NCI-H1417 treated with DMSO at 0.1 percent for 48 hours (cell line): ENCODE measurements at places on chromosomes 1 and 21.
A peak's percentile ranks its signal among the peaks of the same experiment; 100 is the strongest.

- DNase-seq = no peak
Observed at GRCh38 chr1:208141610-208142192, 102.5 kb downstream of the PLXNA2 start.

DNA sequence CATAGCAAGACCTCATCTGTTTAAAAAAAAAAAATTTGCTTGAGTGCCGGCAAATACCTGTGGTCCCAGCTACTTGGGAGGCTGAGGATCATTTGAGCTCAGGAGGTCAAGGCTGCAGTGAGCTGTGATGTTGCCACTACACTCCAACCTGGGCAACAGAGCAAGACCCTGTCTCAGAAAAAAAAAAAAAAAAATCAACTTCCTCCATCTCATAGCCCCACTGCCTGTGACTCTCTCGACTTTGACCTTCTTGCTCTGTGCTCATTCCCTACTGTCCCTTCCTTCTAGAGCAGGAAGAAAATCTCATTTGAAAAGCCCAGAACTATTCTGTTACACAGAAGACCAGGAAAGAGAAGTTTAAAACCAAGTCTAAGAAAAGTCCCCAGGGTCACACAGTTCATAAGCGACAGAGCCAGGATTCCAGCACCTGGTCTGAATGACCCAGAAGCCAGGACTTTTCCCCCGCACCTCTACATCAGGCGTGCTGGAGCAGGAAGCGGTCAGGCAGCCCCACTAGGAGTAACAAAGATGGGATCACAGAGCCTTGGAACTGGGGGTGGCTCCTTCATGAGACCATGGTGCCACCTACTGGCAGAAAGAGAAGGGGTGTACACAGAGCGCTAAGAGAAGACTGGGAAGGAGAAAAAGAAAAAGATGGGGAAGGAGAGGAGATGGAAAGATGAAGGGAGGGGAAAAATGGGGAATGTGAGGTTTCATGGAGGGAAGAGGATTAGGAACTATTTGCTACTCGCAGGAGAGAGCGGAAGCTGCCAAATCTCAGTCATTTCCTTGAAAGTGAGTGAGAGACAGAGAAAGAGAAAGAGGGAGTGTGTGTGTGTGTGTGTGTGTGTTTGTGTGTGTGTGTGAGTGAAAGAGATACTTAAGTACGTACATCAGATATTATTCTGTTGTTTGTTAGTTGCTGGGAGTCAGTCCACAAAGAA lies 3.1 kb upstream of the P3R3URF start:
- DNase-seq = peak; percentile 73

GRCh38 chr1:183110326-183110880 lies 75.7 kb upstream of the LAMC2 start:
- no peak for DNase-seq

DNA sequence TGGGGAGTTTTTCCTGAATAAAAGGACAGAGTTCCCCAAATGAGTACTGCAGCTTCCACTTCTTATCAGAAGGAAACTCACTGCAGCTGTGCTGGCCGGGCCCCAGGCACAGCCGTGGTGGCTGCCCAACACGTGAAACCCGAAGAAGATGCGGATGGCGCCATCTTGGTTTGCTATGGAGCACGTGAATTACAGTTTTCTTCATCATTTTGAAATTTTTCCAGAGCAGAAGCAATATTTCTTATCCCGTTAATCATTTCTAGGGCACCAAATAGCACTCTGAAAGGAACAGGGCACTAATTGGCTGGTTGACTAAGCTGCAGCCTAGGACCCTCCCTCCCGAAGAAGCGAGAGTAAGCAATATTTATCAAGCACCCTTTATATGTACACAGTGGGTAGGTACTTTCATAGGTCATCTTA lies 63.2 kb upstream of the EPS8L3 start:
- DNase-seq = no peak

- no peak for DNase-seq
Observed at GRCh38 chr1:208131621-208132286, 112.4 kb downstream of the PLXNA2 start.

- DNase-seq = no peak
Observed at GRCh38 chr1:87155648-87156047, 173.0 kb upstream of the LMO4 start.

DNA sequence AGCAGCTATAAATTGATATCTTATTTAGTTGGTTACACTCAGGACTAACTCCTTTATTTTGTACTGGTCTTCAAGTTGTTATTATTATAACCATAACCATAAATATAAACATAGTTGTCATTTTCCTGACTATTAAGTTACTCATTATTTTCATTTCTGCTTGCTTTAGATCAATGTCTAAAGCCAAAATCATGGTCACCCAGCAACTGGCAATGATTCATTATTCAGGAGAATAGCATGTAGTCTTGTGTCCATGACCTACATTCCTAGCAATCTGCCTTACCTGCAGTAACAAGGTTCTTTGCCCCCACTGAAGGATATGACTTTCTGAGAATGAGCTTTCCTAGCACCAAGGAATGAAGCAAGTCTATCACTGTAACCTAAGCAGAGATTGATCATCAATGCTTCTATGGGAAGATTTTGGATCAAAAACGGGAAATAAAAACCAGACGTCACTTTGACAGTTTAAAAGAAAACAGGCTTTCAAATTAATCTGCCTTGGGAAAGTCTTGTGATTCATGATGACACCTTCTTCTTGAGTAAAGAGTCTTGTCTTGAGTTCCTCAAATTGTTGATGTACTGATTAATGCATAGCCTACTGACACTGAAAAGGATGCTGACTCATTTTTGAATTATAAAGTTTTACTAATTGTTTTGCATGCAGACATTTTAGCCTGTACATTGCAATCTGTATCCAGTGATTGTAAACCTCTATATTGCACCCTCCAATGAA lies 203.3 kb upstream of the IVNS1ABP start:
- DNase-seq = no peak

- no peak for DNase-seq
Observed at GRCh38 chr1:235558621-235559169, 54.4 kb upstream of the B3GALNT2 start.

GRCh38 chr1:50703240-50703639 lies 256.8 kb downstream of the FAF1 start:
- DNase-seq = no peak

DNA sequence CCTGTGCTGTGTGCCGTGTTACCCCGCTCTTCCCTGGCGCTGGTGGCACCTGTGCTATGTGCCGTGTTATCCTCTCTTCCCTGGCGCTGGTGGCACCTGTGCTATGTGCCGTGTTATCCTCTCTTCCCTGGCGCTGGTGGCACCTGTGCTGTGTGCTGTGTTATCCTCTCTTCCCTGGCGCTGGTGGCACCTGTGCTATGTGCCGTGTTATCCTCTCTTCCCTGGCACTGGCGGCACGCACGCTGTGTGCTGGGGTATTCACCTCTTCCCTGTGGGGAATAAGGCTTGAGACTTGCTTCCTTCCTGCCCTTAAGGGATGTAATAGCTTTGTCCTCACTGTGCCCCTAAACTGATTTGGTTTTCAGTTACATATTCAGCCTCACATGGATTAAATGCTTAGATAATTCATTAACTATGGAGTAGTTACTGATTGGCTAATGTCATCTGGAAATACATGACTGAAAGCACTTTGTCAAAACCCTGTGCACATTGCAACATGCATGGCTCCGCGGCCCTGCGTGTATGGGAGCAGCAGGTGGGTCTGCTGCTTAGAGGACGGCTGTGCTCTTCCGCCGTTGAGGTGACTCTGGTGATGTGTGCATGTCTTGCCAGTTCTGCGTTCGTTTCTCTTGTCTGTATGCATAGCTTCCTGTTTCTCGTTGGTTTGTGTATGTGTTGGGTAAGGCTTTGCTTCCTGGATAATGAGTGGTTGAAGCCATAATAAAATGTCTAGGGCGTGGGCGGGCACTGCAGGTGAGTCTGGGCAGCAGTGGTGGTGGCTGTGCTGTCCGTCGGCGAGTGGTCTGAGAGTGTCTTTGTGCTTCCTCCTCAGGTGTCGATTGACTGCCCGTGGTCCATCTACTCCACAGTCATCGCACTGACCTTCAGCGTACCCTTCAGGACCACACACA lies 17.9 kb upstream of the PWP2 start:
- no peak for DNase-seq

DNA sequence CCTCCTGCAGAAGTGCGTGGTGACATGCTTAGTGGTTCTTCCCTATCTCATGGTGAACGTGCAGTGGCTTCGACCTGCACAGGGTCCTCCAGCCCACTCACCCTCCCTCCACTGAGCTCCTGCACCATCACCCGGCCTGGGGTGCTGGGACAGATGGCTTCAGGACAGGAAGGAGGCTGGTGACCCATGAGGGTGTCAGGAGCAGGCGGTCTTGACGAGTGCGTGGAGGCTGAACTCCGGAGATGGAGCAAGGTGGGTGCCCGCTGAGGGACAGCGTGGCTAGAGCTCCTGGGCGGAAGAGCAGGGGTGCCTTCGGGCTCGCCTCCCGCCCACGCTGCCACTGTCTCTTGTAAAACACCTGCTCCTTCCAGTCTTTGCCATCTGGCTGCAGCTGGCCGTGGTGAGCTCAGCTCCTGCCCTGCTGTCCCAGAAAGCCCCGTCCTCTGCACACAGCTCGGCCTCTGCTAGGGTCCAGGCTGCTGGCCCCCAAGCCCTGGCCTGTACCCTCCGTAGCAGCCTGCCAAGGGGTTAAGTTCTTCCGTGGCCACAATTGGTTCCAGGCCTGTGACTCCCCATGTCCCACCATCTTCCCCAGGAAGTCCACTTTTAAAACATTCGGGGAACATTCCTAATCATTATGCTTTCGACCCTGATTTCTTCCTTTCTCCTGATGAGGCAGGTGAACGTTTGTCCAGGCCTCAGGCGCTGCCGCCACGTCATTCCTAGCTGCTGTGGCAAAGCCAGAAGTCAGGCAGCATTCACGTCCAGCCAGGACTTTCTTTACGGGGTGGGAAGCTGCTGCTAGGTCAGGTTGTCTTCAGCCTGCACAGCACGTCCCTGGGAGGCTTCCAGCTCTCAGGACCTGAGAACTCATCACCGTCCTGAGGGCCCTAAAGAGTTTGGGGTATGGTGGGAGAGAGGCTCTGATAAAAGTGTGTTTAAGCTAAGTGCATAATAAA lies 8.1 kb downstream of the KRTAP10-1 start:
- DNase-seq = no peak

DNA sequence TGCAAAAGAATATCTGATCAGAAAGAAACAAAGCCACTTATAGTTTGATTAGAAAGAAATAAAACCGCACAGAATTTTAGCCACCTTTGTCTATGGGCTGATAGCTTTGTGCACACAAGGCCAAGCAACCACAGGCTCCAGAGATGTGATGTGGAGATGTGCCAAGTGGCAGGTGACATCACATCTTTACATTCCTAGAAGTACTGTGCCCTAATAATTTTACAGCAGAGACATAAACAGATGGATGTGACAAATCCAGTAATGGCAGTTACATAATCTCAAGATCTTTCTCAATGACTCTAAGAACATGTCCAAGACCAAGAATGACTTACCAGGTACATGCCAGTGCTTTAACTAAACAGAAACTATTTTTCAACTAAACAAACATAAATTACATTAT lies 159.5 kb downstream of the LTN1 start:
- DNase-seq = no peak

GRCh38 chr1:13699936-13700520 lies at the start of gene PRDM2:
Gene PRDM2 (plus strand): TSS chr1:13700188. CDS start chr1:13715606, 15,418 bp downstream.
- DNase-seq = no peak

- DNase-seq = no peak
Observed at GRCh38 chr1:211606332-211606913, 27.5 kb upstream of the SLC30A1 start.

- no peak for DNase-seq
Observed at GRCh38 chr1:213266983-213267772, 216.1 kb downstream of the RPS6KC1 start.

- no peak for DNase-seq
Observed at GRCh38 chr1:98130408-98130807, 209.6 kb upstream of the DPYD start.

- DNase-seq = no peak
Observed at GRCh38 chr1:22958556-22958955, 14.1 kb downstream of the LACTBL1 start.
